ENCODE measurements at places on chromosomes 1 and 21.
A peak's percentile ranks its signal among the peaks of the same experiment; 100 is the strongest.

- DNase-seq = no peak
Observed at GRCh38 chr1:81715391-81715790, 85.3 kb upstream of the ADGRL2 start.

GRCh38 chr1:109314795-109315194, 8.0 kb upstream of the MYBPHL start:
- no peak for DNase-seq

- DNase-seq = no peak
Observed at GRCh38 chr1:44945967-44946366, 40.4 kb downstream of the EIF2B3 start.

DNA sequence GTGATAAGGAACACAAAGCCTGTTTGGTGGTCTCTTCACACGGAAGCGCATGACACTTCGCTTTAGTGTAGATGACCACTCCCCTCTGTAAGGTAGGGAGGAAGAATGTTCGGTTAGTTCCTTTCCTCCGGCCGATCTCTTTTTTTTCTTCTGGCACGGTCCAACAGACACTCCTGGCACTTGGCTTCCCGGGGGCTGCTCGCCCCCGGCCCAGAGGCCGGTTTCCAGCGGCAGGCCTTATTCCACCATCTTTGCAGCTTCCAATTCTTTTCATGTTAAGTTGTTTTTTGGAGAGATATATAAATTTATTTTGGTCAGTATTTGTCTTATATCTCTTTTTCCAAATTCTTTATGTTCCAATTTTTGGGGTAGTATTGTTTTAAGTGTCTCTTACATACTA, 151.8 kb upstream of the GREM2 start:
- no peak for DNase-seq

GRCh38 chr1:229664133-229664689, 38.2 kb downstream of the URB2 start:
- DNase-seq = peak; percentile 81

DNA sequence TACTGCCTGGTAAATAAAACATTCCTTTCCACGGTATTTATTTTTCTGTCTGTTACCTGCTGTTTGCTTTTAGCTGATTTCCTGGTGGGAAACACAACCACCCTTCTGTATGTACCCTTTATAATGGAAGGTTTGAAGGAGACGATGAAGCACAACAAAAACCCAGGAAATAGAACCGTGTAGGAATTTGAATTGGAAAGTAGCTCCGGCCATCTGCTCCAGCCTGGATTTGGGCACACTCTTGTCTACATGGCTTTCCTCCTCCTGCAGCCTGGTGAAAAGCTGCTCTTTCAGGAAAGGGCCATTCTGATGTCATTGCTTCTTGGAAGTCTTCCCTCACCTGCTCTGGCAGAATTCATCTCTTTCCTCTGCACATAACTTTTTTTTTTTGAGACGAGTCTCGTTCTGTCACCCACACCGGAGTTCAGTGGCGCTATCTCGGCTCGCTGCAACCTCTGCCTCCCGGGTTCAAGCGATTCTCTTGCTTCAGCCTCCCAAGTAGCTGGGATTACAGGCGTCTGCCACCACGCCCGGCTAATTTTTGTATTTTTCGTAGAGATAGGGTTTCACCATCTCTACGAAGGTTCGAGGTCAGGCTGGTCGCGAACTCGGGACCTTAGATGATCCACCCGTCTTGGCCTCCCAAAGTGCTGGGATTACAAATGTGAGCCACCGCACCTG, 2.7 kb downstream of the AK4 start:
- DNase-seq = no peak

DNA sequence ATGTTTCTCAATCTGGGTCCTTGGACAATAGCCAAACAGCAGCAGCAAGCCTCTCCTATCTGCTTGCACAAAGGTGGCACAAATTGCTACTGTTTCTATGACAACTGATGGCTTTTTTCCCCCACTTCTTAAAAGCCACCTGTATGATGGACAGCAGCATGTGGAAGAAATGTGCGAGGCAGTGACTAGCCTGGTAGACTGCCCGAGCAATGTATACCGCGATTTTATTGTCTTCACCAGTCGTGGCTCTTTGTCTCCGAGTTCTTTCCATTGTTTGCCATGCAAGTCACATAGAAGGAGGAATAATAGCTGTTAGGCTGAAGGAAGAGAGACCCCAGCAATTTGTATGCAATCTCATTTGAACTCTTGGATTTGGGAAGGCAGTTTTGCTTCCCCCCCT, 79.4 kb downstream of the S1PR1 start:
- DNase-seq = no peak

DNA sequence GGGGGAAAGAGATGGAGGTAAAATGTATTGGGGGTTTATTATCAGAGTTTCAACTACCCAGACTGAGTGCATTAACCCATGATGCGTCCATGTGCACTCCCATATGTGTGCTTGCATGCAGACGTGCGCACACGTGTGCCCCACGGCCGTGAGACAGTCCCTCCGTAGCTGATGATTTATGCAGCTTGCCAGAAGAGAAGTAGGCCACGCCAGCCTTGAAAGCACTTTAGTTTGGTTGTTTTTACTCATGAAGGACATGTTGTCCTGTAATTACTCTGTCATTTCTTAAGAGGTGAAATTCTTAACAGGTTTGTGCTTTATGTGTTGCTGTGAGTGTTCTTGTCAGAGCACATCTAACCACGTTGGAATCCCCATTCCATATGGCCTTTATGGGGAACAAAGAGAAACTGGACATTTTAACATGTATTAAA, 467.8 kb downstream of the LMO4 start:
- no peak for DNase-seq

DNA sequence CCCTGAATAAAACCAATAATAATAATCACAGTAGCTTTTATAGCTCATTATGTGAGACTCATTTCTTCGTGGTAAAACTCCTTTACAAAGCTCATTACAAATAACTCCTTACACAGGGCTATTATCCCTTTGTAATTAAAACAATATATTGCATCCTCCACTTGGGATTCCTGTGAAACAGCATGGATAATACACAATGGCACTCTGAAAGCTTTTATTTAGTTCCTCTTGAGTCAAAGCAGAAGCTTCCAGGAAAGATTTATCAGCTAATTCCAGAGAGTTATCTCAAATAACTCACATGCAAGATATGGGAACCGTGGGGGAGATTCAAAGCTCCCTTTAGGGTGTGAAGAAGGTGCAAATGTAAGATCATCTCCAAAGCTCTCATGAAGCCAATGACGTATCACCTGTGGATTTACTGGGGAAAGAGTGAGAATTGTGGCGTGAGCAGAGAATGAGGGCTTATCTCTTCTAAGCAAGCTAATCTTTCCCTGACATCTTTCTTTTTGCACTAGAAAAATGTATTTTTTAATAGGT, 60.4 kb upstream of the GJA5 start:
- no peak for DNase-seq

DNA sequence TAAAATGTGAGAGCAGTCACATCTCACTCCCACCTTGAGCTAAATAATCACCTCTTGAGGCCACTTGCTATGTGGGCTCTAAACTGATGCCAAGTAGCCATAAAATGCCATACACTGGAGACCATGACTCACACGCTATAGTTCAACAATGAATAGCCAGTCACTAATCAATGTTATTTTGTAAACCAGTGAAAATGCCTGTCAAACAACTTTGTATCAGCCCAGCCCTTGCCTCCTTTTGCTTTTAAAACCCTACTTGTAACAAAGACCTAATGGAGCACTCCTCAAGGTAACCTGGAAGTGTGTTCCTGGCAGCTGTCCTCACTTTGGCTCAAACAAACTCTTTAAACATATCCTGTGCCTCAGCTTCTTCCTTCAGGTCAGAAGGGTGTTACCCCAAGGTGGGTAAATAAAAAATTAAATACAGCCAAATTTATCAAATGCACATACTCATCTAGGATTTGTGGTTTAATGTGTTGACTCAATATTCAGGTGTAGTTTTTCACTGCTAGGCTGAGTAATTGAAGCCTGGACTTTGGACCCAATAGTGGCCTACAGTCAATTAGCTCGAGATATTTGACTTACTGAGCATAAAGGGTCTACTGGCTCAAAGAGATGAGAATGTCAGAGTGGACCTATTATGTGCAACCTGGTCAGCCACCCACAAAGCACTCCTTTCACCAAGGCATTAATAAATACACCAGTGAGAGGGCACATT, 154.3 kb downstream of the COQ8A start:
- no peak for DNase-seq

DNA sequence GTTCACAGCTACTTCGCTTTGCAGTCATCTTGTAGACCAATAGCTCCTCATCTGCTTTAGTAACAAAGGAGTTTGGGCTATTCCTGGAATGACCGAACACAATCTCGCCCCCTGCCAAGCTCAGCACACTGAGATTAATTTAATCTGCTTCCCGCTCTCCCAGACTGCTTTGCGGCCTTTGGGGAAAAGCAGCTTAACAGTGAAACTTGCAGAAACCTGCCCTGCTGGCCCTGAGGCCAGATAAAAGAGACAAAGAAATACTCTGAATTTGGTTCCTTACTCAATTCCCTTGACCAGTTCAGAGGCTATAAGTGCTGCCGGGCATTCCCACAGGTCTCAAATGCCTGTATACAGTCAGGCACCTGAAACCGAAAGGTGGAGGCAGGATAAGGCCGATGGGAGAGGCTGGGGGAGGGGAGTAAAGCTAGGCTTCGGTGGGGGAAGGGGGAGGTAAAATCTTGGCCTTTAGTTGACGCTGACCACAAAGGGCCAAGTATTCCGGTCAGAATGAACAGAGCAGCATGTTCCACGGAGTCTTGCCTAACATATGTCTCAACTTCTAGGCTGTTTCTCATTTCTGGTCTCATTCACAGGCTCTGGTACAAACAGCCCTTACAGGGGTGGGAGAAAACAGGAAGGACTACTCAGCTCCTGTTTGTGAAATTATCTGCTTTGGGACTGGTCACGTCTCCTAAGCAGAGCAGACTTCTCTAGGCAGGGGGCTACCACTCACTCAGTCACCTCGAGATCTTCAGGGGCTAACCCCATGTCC, 17.7 kb upstream of the A3GALT2 start:
- DNase-seq = no peak

DNA sequence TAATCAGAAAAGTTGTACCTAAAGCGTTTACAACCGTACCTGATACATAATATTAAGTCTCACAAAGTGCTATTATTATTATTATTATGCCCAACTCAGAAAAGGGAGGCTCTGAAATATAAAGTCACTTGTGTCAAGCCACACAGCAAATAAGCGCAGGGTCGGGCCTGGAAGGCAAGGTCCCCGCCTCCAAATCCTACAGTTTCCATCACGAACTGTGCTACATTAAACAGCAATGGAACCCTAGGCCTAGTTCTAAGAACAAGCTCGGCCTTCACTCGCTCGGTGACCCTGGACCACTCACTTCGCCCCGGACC, 549 bp downstream of the PARS2 start:
- DNase-seq = no peak

DNA sequence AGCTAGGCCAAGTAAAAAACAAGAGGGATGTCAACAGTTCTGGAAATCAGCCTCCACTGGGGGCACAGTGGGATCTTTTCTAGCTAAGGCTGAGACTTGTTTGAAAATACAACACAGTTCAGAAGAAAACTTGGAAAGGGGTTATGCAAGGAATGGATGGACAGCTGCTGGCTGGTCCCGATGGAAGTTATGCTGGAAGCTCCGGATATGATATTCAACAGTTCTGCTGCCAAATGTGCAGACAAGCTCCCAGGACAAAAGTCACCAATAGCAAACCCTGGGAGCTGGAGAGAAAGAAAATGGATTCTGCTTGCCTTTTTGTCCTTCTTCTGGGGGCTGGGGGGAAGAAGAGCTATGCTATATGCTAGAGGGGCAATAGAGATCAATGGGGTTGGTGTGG, 14.3 kb downstream of the LMX1A start:
- no peak for DNase-seq

Data from CD4-positive, alpha-beta T cell treated with Interleukin-2 at 100 ng/mL for 4 hours (primary cell).